ENCODE measurements at places on chromosomes 7 and 10. TPM values are rescaled to one million over a fixed set of nuclear protein-coding genes. Genes with fewer than 3 reads are reported as not detected.

Gene CDK1
- 129 TPM for total RNA-seq

GRCh38 chr7:7931626-7932025, 37.0 kb upstream of the GLCCI1 start:
- no peaks in the 10 kb centered on the region for H3K36me3 ChIP-seq
- DNase-seq, result no peak
- H3K4me1 ChIP-seq, result no peaks in the 10 kb centered on the region
- H3K27ac ChIP-seq, result no peak overlapping the region
- H3K4me3 ChIP-seq, result no peak overlapping the region
- H3K27me3 ChIP-seq, result no peaks in the 10 kb centered on the region

DNA sequence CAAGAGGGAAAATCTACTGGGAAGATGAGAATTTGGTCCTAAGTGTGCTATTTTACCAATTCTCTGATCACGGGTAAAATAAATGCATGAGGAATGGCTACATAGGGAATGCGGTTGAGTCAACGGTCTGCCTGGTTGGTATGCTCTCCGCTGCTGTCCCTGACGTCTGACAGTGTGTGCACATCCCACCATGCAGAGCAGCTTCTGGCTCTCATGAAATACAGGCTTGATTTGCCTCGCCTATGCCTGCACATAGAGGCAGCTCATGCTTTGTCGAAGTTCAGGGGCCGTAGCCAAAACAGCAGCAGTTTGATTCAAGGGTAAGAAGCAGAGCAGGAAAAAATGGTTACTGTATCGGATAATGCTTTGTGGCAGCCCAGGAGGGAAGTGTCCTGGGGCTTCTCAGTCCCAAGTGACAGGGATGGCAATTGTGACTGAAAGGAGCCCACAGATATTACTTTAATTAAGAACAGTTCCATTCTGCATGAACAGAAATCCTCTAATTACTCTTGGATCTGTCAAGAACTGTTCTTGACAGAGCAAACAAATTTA, 268.4 kb upstream of the SLC26A5 start:
- no peak for DNase-seq
- no peak overlapping the region for H3K4me3 ChIP-seq
- H3K4me1 ChIP-seq, result no peaks in the 10 kb centered on the region
- no peaks in the 10 kb centered on the region for H3K27me3 ChIP-seq
- no peaks in the 10 kb centered on the region for H3K36me3 ChIP-seq

DNA sequence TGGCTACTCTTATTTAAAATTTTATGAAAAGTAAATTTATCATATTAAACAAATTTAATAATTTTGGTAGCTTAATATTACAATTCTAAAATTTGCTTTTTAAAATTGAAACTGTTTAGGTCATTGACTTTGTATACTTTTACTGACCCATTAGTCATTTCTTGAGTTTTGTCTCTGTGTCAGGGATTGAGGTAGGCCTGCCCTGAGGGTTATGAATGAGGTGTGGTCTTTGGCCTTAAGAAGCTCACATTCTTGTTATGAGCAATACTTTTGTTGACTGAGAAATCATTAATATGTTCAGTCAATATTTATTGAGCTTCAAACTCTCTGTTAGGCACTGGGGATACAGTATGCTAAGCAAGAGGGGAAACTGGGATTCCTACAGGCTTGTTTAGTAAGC, 47.0 kb upstream of the RPA3 start:
- H3K4me3 ChIP-seq, result no peak overlapping the region
- no peaks in the 10 kb centered on the region for H3K27me3 ChIP-seq
- H3K36me3 ChIP-seq, result no peaks in the 10 kb centered on the region
- H3K4me1 ChIP-seq, result peaks cover 12% of the 10 kb centered on the region
- no peak for DNase-seq

Gene VSTM4
- total RNA-seq, result not detected

GRCh38 chr10:13120786-13121499, 21.0 kb downstream of the OPTN start:
- H3K4me3 ChIP-seq, result no peak overlapping the region
- H3K27me3 ChIP-seq, result no peaks in the 10 kb centered on the region
- no peak for DNase-seq
- no peaks in the 10 kb centered on the region for H3K36me3 ChIP-seq

DNA sequence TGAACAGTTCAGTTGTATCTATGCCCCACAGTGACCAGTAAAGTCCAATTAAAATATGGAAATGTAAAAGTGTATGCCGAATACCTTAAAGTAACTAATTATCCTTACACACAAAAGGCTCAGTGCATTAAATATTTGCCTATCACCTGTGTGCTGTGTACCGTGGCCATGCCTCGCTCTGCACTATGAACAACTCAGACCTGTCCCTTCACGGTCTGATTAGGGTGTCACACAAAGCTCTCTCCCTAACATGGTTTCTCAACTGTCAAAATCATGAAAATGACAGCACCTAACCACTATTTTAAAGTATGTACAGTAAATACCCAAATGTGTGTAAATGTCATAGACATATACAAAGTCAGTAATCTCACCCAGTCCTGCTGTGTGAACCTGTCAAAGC, 43.1 kb downstream of the STK17A start:
- DNase-seq, result no peak
- H3K4me1 ChIP-seq, result peaks cover 23% of the 10 kb centered on the region
- H3K27me3 ChIP-seq, result no peaks in the 10 kb centered on the region
- H3K36me3 ChIP-seq, result peaks cover 9% of the 10 kb centered on the region
- H3K27ac ChIP-seq, result peak overlapping the region; percentile 59

DNA sequence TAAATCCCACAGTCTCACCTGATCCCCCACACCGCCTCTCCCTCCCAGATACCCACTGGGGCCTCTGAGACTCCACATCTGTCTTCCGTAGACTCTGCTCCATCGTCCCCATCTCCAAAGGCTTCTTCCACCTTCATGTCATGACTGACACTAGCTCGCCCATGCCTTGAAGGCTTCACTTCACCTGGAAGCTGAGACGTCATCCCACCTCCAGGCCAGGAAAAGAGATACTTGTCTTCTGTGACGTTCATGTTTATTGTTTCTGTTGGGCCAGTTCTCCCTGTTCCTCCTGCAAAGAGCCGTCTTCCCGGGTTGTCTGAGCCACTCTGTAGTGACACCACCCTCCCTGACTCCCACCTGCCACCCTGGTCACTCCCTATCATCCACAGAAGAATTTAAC, 3.6 kb upstream of the ZNF862 start:
- peaks cover 14% of the 10 kb centered on the region for H3K4me1 ChIP-seq
- no peaks in the 10 kb centered on the region for H3K27me3 ChIP-seq
- DNase-seq, result no peak
- no peak overlapping the region for H3K4me3 ChIP-seq
- H3K27ac ChIP-seq, result no peak overlapping the region

DNA sequence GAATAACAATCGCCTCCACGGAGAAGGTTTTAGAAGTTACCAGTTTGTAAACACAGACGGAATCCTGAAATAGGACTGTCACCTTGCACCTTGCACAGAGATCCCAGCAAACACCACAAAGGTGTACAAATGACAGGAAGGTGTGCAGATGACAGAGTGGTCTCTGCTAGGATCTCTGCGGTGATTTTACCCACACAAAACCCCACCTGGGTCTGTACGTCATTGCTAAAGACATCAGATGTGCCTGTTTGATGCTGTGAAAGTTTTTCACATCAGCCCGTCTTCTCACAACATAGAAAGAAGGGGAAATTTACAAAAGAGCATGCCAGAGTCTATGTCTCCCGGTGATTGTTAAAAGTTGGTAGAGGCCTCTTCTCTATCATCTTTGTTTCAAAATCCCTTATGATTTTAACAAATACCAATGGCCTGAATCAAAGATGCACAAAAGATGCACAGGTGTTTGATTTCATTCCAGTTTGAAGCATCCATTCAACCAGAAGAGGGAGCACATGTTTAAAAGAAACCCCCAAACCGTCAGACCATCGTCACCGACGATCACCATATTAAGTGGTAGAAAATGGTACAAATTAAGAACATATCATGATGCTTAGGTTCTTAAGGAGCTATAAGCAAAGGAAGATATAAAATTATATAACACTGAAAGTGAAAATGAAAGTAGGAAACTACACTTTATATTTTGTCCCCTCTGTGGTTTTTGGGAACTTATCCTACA, 576.5 kb downstream of the PTPRN2 start:
- H3K36me3 ChIP-seq, result no peaks in the 10 kb centered on the region
- H3K4me3 ChIP-seq, result no peak overlapping the region
- no peaks in the 10 kb centered on the region for H3K27me3 ChIP-seq
- no peak overlapping the region for H3K27ac ChIP-seq
- no peak for DNase-seq

DNA sequence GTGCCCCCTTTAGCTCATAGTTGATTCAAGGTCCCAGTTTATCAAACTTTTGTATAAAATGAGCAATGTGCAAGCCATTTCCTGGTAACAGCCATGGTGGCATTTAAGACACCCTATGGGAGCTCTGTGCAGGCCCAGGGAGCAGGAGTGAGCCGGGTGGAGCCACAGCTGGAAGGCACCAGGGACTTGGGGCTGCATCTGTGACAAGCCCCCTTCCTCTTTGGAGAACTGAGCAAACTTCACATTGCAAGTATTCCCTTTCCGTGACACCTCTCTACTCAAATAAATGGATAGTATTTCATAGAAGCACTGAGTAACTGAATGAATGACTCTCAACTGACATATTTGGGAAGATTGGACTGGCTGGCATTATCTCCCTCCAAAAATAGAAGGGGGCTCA, 558.7 kb upstream of the FOXK1 start:
- H3K4me1 ChIP-seq, result no peaks in the 10 kb centered on the region
- DNase-seq, result no peak
- H3K36me3 ChIP-seq, result no peaks in the 10 kb centered on the region

GRCh38 chr7:46440186-46440585, 519.1 kb upstream of the IGFBP3 start:
- no peak overlapping the region for H3K27ac ChIP-seq
- H3K4me1 ChIP-seq, result no peaks in the 10 kb centered on the region
- no peaks in the 10 kb centered on the region for H3K27me3 ChIP-seq
- no peaks in the 10 kb centered on the region for H3K36me3 ChIP-seq
- no peak overlapping the region for H3K4me3 ChIP-seq

Gene PRLHR
- not detected for total RNA-seq

DNA sequence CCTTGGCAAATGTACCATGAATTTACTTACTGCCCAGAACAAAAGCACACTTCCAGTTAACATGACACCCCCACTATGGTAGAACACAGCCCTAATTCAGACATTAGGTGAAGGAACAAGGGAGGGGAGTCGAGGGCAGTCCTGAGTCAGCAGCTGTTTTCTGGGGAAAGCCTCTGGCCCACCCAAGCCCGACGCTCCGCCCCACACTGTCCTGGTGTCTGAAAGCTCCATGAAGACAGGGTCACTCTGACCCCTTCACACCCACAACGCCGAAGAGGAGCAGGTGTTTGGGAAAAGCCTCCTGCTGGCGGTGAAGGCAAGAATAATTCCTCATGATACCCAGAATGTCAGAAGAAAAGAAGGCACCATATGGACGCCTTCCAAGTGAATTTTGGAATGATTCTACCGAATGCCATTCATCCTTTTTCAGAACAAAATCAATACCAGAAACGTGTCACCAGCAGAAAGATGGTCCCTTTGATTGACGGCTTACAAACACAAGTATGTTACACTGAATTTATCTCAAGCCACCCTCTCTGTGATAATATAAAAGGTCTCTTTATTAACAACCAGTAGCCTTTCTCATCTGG, 172.1 kb downstream of the DIP2C start:
- no peaks in the 10 kb centered on the region for H3K36me3 ChIP-seq
- DNase-seq, result no peak
- H3K4me1 ChIP-seq, result peaks cover 16% of the 10 kb centered on the region
- H3K27ac ChIP-seq, result no peak overlapping the region

GRCh38 chr7:157856873-157857577, 520.2 kb downstream of the DNAJB6 start:
- H3K27me3 ChIP-seq, result no peaks in the 10 kb centered on the region
- no peak overlapping the region for H3K27ac ChIP-seq
- no peak overlapping the region for H3K4me3 ChIP-seq
- H3K4me1 ChIP-seq, result no peaks in the 10 kb centered on the region
- no peak for DNase-seq

Measured in Karpas-422 (cell line).